ENCODE measurements at places on chromosomes 3 and 15.
A peak's percentile ranks its signal among the peaks of the same experiment; 100 is the strongest.

- no peak for DNase-seq
Observed at GRCh38 chr15:39874890-39875549, 45.0 kb downstream of the GPR176 start.

DNA sequence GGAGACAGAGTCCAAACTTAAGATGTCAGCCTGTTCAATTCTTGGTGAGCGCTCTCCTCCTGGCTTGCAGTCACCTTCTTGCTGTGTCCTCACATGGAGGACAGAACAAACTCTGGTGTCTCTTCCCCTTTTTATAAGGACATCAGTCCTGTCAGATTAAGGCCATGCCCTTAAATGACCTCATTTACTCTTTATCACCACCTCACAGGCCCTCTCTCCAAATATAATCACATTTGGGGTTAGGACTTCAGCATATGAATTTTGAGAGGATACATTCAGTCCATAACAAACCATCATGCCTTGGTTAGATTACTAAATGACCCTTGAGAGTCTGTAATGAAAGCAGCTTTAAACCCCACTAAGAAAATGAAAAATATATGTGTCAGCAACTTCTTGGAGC, 175.2 kb downstream of the TAFA4 start:
- DNase-seq, result no peak

DNA sequence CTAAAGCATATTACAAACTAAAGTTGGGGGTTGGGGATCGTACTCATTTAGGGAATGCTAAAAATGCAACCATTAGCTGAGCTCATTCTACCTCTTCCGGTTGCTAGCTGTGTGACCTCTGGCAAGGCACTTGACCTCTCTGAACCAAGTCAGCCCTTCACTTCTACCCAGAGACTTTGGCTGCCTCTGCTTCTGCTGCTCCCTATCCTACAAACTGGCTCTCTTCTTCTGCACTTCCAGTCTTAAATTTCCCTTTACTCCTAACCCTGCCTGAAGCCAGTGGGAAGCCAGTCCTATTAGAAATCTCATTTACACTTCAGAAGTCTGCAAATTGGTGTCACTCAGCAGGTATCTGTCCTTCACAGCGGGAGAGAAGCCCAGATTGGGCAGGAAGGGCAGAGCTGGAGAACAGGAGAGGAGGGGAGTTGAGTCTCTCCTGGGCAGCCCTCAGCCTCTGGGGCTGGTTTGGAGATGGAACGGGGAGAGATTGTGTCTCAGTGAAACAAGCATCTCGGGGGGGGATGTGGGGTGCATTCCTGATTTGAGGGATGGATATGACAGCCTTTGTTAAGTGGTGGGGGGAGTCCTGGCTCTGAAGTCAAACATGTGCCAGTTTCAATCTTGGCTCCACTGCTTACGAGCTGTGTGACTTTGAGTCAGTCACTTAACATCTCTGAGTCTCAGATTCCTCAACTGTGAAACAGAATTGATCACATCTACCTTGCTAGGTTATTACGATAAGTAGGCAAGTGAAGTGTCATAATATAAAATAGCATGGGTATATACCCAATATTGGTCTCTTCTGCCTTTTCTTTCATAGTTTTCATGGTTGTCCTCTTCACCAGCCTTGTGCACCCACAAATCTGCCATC, 7.8 kb upstream of the AEN start:
- no peak for DNase-seq

- no peak for DNase-seq
Observed at GRCh38 chr3:79930196-79930595, 162.4 kb upstream of the ROBO1 start.

DNA sequence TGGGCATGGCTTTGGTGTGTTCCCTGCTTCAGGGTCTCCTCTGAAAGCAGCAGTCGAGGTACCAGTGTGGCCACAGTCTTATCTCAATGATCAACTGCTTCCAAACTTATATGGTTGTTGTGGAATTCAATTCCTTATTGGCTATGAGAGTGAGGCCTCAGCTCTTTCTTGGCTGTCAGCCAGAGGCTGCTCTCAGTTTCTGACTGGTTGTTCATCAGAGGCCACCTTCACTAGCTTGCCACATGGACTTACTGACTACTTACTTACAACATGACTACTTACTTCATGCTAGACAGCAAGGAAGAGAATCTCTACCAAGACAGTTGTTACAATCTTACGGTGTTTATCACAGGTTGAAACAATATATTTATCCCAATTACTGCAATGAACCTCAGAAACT, 789.2 kb downstream of the DIPK2A start:
- no peak for DNase-seq

DNA sequence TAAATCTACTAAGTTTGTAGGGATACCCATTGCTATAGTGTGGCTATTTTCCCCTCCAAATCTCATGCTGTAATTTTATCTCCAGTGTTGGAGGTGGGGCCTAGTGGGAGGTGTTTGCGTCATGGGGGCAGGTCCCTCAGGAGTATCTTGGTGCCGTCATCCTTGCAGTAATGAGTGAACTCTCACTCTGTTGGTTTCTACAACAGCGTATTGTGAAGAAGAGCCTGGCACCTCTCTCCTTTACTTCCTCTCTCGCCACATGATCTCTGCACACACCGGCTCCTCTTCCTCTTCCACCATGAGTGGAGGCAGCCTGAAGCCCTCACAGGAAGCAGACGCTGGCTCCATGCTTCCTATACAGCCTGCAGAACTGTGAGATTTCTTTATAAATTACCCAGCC, 34.0 kb upstream of the TRPM1 start:
- DNase-seq, result peak; percentile 13

- no peak for DNase-seq
Observed at GRCh38 chr3:174891524-174892203, 32.5 kb downstream of the NAALADL2 start.

- DNase-seq, result no peak
Observed at GRCh38 chr3:184238246-184238818, 8.9 kb downstream of the VWA5B2 start.

- no peak for DNase-seq
Observed at GRCh38 chr15:81516461-81516860, 142.4 kb upstream of the TMC3 start.

- no peak for DNase-seq
Observed at GRCh38 chr15:95106801-95107200, 875.4 kb downstream of the MCTP2 start.

GRCh38 chr3:180417241-180417640, 184.7 kb upstream of the TTC14 start:
- no peak for DNase-seq

Data from DMS153 (cell line).